ENCODE measurements at places on chromosomes 5 and 9.

- DNase-seq = no peak
These were observed 24.2 kb downstream of the POU5F2 start for GRCh38 chr5:93717162-93717561.

GRCh38 chr9:136847826-136848392, 1.3 kb upstream of the PHPT1 start:
- DNase-seq = peak; percentile 81

DNA sequence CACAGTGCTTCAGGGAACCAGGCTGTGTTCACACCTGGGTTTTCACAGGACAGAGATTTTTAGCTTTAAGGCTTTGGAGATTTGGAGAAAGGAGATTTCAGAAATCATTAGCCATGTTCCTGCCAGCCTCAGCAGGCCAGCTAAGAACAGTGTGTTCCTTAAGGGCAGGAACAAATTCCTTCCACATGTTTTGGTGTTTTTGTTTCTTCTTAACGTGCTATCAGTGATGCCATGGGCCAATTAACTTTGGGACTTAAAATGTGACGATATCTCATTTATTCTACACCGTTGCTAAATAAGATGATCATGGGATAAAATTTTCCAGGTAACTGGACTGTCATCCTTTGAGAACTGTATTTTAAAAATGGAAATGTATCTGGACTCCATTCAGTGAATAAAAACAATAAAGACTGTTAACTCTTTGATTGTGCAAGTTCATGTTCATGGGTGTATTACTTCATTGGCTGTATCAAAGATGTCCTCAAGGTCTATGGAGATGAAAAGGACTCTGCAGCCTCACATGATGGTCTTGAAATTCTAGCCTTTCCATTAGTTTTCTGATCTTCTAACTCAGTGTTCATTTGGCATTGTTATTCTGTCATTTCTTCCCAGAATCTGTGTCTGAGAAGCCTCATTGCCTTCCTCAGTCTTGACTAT, 72.3 kb downstream of the ZNF366 start:
- no peak for DNase-seq

DNA sequence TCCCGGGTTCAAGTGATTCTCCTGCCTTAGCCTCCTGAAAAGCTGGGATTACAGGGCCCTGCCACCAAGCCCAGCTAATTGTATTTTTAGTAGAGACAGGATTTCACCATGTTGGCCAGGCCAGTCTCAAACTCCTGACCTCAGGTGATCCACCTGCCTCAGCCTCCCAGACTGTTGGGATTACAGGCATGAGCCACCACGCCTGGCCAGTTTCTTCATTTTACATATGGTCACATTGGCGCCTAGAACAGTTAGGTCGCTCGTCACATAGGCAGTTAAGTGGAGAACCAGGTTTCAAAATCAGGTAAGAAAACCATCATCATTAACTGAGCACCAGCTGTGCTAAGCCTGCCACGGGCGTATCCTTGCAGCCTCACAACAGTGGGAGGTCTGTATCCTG, 36.1 kb downstream of the OLFML2A start:
- DNase-seq = no peak

DNA sequence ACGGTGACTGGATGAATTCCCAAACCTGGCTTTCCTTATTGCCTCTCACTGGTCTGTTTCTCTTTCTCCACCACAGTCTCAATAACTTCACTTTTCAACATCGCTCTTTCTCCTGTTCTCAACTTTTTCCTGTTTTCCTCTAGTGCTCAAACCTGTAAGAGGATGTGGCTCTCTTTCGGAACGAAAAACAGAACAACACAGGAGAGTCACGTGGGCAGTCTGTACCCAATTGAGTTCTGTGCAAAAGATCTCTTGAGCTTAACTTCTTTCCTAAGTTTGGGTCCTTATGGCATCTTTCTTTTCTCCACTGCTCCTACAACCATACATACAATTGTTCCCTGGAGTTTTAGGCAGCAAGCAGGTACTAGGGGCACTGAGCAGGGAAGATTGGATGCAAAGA, 8.9 kb downstream of the HAVCR1 start:
- DNase-seq = no peak

- DNase-seq = peak; percentile 44
These were observed at the start of gene AQP3 for GRCh38 chr9:33446946-33447798. TSS of gene AQP3 (minus strand) at chr9:33447593. CDS start at chr9:33447530, 63 bp downstream.

- DNase-seq = no peak
These were observed 43.9 kb downstream of the SHB start for GRCh38 chr9:38025166-38025565.

DNA sequence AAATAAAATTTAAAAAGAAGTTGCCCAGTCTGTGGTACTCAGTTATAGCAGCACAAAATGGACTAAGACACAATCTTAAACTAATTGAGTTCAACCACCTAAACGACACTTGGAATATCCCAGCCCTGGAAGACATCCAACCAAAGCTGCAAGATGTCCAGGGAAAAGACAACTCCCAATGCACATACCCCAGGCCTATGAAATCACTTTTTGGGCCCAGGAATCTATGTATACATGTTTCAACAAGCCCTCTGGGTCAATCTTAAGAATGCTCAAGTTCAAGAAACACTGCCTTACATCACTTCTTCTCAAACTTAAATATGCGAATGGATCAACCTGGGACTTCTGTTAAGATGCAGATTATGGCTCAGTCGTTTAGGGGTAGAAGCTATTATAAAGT, 148.6 kb downstream of the ELAVL2 start:
- DNase-seq = no peak

GRCh38 chr9:111527347-111527746, 2.4 kb downstream of the ZNF483 start:
- no peak for DNase-seq

GRCh38 chr9:123551734-123552133, 195.7 kb downstream of the CRB2 start:
- no peak for DNase-seq

DNA sequence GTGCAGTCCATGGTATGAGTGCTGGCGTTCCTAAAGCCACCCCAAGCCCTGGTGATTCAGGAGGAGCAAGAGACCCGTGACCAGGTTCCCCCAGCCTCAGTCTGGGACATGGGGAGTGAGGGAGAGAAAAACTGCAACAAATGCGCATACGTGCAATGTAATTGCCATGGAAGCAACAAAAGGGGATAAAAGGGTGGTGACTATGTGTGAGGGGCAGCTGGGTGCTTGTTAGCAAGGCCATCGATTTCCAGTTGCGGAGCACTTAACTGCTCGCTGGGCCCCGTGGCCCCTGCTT, 709 bp upstream of the SH3PXD2B start:
- no peak for DNase-seq

DNA sequence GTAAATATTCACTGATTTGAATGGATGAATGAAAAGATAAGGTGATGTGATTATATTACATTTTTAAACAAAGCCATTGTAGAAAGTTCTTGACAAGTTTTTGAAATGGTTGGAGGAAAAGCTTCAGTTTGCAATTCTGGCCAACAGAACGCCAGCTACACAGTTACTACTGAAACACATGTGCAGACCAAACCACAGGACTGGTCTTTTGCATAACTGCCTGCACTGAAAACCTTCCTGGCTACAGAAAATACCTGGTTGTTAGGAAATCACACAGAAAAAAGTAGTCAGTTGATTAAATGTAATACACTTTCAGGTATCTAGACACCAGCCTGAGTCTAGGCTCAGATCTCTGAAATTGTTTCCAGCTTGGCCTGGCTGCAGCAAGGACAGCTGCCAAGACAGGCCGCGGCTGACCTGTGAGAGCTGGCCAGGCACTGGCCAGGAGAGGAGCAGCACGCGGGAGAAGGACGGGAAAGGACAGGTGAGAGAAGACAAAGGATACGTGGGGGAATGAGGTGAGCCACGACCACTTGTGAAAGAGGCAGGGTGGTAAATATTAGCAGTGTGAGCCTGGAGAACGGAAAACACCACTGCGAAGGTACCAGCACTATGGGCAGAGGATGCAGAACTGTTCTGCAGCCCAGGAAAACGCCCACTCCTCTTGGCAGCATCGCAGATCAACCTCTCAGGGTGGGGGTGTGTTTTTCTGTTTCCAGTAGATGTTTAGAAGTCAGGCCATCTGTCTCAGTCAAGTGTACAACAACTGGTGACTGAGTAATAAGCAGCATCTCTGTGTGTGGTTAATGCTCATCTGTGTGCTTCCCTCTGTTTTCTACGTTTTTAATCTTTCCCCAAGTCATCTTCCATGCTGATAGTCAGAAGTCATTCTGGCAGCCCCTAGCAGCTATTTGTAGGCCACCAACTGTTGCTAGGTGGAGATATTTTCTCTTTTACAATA, 137.4 kb downstream of the SCAMP1 start:
- no peak for DNase-seq

DNA sequence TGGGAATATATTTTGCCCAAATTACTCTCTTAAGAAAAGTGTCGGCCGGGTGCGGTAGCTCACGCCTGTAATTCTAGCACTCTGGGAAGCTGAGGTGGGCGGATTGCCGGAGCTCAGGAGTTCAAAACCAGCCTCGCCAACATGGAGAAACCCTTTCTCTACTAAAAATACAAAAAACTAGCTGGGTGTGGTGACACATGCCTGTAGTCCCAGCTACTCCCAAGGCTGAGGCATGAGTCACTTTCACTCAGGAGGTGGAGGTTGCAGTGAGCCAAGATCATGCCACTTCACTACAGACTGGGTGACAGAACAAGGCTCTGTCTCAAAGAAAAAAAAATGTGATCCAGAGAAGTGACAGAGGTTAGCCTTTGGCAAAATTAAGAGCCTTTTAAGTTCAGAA, 26.4 kb upstream of the TMEM171 start:
- DNase-seq = no peak

DNA sequence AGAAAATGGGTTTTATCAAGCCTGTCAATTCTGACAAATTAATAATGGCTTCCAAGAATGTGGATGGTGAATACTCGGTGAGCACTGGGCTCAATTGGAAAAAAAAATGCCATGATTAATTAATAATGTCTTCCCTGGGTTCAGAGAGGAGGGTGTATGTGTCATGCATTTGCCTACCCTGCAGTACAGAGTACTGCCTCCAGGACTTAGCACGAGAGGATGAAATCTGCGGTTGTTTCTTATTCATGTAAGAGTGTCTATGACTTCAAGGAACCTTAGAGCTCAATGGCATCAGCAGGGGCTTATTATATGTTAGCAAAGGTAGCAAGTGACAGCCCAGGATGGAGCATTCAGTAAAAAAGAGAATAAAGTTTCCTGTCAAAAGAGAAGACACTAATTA, 132.7 kb downstream of the GRIA1 start:
- no peak for DNase-seq

GRCh38 chr5:71623221-71623794, 36.2 kb downstream of the MCCC2 start:
- no peak for DNase-seq

- DNase-seq = no peak
These were observed 454.0 kb upstream of the DAP start for GRCh38 chr5:11214864-11215644.

- no peak for DNase-seq
These were observed 60.3 kb upstream of the RNU6ATAC start for GRCh38 chr9:134224567-134225093.

GRCh38 chr5:10903786-10904560, 142.9 kb upstream of the DAP start:
- no peak for DNase-seq

DNA sequence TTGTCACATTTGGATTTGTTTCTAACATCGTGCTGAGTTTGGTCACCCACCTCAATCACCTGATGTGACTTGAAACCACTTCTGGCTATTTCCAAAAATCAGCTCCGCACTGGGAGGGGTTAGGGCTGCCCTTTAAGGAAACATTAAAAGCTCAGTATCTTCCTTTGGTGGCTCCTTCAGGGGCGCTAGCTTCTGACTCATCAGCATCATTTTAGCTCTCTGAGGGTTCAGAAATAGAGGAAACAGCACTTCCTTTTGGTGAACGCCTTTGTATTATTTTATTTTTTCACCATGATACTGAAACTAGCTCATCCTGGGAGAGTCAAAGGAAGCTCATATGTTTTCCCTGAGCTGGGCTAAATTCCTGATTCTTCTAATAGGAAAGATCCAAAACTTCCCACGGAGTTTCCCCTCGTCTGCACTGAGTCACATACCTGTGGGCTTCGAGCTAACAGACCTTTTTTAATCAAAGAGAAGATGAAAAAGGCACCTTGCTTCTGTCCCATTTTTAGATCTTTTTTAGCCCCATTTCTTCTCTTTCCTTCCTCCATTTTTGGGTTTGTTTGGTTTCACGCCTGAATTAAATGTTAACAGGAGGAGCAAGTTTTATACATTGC, 48.2 kb downstream of the ROPN1L start:
- no peak for DNase-seq

GRCh38 chr9:120921661-120922181, 4.9 kb downstream of the TRAF1 start:
- DNase-seq = no peak

DNA sequence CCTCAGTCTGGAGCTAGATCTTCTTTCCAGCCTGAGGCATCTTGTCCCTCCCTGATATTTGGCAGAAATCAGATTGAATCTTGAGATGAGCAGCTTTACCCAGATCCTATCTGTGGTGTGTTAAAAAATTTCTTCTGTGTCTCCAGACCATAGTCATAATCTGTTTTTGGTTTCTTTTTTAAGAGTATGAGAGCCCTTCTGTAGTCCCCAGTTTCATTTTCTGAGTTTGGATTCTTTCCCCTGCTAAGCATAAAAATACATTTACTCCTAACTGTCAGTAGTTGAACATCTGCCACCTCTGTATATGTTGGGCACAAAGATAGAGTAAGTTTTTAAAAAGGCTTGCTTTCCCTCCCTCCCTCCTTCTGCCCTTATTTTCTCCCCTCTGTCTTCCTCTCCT, 137.7 kb downstream of the CNTLN start:
- no peak for DNase-seq

GRCh38 chr5:156147944-156148285, 179.0 kb upstream of the SGCD start:
- DNase-seq = no peak

DNA sequence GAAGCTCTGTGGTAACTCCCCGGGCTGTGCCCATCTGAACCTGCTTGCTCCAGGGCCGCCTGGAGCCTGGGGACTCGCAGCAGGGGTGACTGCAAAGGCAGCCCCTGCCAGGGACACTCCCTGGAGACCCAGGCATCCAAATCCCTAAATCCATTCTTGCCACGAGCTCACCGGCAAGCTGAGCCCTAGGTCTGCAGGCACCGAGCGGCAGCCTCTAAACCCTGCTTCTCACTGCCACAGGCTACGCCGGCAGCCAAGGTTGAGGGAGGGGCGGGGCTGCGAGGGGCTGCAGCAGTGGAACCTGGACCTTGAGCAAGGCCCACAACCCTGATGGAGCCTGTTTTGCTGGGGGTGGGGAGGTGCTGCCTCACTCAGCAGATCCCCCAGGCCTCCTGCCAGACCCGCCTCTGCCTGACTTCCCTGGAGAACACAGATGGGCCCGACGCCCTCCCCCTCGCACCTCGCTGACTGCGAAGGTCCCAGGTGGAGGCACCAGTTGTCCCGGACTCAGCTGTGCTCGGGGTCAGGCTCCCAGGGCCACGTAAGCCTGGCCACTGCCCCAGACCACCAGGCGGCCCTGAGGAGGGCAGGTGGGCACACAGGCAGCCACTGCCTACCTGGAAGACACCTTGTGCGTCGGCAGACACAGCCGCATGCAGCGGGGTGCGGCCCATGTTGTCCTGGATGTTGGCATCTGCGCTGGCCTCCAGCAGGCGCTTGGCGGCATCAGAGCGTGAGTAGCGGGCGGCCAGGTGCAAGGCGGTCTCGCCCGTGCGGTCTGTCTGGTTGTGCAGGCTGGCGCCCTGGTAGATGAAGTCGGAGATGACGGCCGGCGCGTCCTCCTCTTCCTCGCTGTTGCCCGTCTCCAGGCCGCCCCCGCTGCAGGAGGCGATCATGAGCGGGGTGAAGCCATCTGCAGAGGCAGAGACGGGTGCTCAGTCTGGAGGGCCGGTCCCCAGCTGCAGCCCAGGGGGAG, 17.4 kb upstream of the SEC16A start:
- DNase-seq = no peak

Data from activated CD4-positive, alpha-beta T cell treated with anti-CD3 and anti-CD28 coated beads for 24 hours (primary cell).